ENCODE measurements at places on chromosomes 4 and X.
A peak's percentile ranks its signal among the peaks of the same experiment; 100 is the strongest.

DNA sequence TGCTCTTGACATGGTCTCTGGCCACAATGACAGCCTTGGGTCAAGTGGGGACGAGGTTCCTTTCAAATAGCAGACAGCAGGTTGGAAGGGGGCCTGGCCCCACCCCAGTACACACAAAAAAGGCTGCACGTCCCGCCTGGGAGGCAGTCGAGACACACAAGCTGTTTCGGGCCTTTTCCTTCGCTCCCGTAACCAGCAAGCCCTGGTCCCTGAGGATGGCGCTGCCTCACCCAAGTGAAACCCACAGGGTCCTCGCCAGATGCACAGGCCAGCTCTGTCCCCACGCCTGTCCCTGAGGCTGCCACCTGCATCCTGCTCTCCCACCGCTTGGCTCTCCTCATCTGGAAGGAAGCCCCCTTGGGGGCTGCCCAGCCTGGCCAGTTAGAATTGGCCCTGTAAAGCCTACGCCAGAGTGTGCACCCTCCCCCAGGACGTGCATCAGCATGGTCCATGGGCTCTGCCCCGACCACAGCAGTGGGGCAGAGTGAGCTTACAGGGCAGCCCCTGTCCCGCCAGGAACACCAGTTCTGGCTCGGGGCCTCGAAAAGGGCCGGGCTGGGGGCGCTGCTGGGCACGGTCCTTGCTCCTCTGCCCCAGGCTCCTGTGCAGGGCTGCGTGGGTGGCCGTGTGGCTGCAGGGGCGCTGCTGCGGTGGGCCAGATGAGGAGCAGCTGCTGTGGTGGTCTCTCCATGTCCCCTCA lies 2.0 kb downstream of the CPLX1 start:
- no peak for DNase-seq

GRCh38 chr4:11650801-11651596 lies 222.3 kb upstream of the HS3ST1 start:
- peak; percentile 37 for DNase-seq

GRCh38 chr4:38266616-38267015 lies 306.4 kb downstream of the PTTG2 start:
- DNase-seq = no peak

GRCh38 chr4:80156410-80156809 lies 40.9 kb upstream of the PRDM8 start:
- no peak for DNase-seq

DNA sequence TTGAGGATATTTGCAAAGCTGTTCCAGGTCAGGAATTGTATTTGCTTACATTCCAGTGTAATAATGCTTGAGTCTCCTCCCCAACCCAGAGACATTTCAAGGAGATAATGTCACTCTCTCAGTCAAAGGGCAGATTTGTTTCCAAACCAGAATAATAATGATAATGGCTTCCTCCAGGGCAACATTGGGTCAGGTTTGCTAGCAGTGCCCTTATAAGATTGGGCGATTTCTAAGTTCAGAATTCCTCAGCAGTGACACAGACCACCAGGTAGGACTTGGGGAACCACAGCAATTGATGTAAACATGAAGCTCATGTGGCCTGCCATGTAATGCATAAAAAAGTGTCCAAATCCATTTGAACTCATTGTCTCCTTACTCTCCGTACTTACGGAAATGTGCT lies 125.2 kb downstream of the BMP15 start:
- no peak for DNase-seq

GRCh38 chr4:107153228-107153627 lies 117.1 kb upstream of the DKK2 start:
- DNase-seq = no peak

DNA sequence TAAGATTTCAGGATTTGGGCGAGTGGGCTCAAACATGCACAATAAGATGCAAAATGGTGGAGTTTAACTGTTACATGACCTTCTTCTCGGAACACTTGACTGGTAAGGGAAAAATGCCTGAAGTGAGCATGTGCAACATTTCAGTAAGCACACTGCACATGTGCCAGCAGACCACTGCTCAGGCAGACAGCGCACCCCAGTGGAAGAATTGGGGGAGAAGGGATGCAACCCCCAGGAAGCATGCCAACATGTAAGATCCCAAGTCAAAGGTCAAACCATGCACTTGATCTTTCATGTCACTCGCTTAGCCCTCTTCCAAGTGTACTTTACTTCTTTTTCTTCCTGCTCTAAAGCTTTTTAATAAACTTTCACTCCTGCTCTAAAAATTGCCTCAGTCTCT lies 256.3 kb downstream of the CENPC start:
- DNase-seq = no peak

- DNase-seq = no peak
These were observed 913 bp upstream of the SMIM10L2A start for GRCh38 chrX:135420831-135421230.

DNA sequence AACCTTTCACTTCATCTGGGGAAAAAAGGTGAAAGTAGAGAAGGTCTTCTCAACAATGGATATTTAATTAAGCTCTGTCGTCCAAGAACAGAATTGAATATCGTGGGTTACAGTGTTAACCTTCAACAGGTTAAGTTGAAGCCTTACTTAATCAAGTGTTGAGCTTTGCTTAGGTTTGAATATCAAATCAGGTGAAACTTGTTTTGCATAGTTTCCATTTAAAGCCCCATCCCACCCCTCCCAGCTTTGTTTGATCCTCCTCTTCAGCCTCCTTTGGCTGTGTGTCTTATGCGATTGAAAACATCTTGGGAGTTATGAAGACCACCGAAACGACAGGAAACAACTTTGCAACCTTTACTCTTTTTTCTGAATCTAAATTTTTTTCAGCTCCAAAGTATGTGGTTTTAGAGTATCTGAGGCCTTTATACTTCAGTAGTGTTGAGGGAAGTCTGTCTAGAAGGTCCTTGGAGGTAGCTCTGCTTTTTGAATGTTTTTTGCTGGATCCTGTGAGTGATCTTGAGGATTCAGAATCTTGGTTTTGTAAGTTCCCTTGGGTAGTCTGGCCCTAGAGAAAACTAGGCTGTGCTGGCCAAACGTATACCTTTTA lies 39.1 kb downstream of the MCUB start:
- DNase-seq = no peak

Measured in renal pelvis (tissue), 12 donors.